ENCODE measurements at places on chromosomes 6 and 20.

GRCh38 chr6:70051197-70052124, 185.1 kb downstream of the COL19A1 start:
- no peak for DNase-seq

GRCh38 chr6:125747589-125748405, 1.6 kb upstream of the HEY2 start:
- DNase-seq, result no peak

DNA sequence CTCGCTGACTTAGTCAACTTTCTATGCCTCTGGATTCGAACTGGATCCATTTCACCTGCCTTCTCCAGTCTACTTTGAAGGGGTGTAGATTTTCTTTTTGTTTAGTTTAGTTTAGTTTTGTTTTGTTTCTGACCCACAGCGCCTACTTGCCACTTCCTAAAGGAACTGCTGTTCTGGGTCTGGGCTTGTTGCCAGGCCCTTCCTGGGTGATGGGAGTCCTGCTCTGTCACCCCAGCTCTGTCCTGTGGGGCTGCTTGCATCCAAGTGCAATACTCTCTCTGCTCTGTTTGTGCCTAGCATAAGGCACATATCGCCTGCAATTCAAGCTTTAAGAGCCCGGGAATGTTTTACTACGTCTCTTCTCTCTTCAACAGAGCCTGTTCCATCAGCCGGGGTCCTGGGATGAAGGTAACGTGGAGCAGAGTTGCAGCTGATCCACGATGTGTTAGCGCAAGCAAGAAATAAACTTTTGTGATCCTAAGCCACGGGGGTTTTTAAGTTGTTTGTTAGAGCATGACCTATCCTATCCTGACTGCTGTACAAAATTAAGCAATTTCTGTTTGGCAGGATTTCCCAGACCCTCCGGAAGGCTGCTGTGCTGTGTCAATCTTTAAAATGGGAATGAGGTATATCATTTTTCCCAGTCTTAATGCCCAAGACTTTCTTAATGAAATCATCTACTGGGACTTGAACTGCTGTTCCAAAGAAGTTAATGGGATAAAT, 30.9 kb upstream of the TAGAP start:
- DNase-seq, result no peak

DNA sequence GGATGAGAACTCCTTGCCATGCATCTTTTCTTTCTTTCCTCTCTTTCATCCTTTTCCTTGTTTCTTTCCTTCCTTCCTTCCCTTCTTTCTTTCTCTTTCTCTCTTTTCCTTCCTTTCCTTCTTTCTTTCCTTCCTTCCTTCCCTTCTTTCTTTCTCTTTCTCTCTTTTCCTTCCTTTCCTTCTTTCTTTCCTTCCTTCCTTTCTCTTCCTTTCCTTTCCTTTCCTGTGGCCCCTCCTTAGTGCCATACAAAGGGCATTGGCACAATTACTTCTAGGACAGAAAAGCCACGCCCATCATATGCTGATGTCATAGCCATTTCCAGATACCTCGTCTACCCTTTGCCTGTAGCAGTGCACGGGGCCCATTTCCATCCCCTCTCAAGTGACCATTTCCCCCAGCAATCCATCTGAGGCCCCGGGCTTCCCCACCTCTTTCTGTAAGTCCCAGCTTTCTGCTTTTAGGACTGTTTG, 2.2 kb upstream of the CENPB start:
- DNase-seq, result no peak

DNA sequence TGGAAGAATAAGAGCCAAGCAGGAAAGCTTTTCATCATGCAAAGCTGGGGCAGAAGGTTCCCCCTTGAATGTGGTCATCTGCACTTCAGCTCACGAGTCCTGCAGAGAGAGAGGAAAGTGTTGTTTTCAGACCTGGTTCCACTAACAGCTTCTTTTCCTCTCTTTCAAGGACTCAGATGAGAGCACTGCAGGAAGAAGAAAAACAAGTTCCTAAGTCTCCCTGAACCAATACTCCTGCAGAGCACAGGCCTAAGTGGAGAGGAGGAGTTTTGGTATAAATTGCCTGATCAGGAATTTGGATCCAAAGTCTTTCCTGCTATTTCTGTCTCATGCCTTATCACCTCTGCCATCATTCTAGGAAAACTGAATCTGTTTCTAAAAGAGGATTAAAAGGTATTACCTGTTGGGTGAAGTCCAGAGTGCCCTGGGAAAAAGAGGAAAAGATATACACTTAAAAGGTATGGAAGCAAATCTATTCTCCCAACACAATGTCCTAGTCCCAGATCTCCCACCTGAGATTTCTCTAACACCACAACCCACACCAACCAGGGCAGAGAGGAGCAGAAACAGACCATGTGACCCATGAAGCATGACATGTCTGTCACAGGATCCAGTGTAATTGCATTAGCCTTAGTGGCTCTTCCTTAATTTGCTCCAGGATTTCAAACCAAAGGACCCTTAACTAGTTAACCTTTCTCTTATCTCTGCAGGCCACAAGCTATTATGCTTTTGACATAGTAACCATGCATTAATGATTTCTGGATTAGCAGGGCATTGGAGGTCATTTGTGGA, 12.2 kb downstream of the HLA-DRB5 start:
- DNase-seq, result no peak

- DNase-seq, result no peak
Observed at GRCh38 chr6:33428966-33429749, 9.3 kb downstream of the SYNGAP1 start.

GRCh38 chr6:134503585-134504281, 185.8 kb upstream of the SGK1 start:
- no peak for DNase-seq

GRCh38 chr20:63894358-63895201, at the start of gene DNAJC5:
TSS of gene DNAJC5 (plus strand) at chr20:63895126. CDS start at chr20:63928346, 33,220 bp downstream.
- DNase-seq, result peak; percentile 92

- DNase-seq, result no peak
Observed at GRCh38 chr6:6678185-6678671, 89.7 kb downstream of the LY86 start.

- DNase-seq, result no peak
Observed at GRCh38 chr20:51526106-51526470, 16.4 kb downstream of the NFATC2 start.
